Activated CD8-positive, alpha-beta memory T cell treated with anti-CD3 and anti-CD28 coated beads, Interleukin-2, amount 10 ng/mL, durations not matched to agents 7 days and 5 days (primary cell): ENCODE measurements at places on chromosomes 4 and X.

GRCh38 chr4:2085496-2085901 is 26.4 kb downstream of the NAT8L start:
- DNase-seq = peak; percentile 32

DNA sequence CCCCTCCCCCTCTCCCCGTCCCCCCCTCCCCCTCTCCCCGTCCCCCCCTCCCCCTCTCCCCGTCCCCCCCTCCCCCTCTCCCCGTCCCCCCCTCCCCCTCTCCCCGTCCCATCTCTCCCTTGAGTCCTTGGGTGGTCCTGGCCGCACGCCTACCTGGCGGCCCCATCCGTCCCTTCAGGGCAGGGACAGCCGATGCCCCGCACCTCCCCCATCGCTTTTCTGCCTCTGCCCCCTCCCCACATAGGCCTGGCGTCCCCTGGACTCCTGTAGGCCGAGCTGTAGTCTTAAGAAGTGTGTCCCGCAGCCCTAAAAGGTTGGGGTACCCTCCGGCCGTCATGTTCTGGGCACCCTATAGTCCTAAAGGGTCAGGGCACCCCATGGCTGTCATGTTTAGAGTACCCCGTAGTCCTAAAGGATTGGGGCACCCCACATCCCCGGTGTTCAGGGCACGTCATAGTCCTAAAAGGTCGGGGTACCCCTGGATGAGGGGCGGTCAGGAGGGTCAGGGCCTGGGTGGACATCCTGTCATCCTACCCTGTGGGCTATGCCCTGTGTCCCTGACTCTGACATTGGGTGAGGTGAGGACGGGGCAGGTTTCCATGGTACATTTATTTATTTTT is 10.8 kb upstream of the GTPBP6 start:
- DNase-seq = no peak

- DNase-seq = no peak
These were observed 226.7 kb upstream of the MAD2L1 start for GRCh38 chr4:120293341-120293740.

DNA sequence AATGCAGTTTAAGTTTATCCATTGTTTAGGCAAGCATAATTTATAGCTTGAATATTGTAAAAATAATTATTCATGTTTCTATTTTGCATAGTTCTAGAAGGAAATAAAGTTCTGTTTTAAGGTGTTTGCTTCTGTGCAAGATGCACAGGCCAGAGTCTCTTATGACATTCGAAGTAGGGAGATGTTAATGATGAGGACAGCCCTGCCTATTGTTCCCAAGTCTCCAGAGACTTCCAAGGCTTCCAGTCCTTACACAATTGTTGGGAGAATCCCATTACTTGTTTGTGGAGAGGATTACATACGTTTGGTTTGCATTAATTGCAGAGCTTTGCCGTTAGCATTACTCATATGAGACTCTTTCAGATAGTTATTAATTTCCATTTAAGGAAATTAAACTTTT is 96.2 kb upstream of the ANK2 start:
- no peak for DNase-seq

- DNase-seq = no peak
These were observed 67.9 kb upstream of the STX18 start for GRCh38 chr4:4609622-4610334.

- DNase-seq = no peak
These were observed 30.1 kb downstream of the ANKRD50 start for GRCh38 chr4:124682384-124682783.

GRCh38 chrX:125681507-125681906 is 361.8 kb downstream of the TEX13C start:
- no peak for DNase-seq

- DNase-seq = no peak
These were observed 383.4 kb upstream of the FGF13 start for GRCh38 chrX:139094671-139095592.

- DNase-seq = no peak
These were observed 112.1 kb upstream of the LDB2 start for GRCh38 chr4:17010426-17011087.

- no peak for DNase-seq
These were observed 1137.5 kb upstream of the INTU start for GRCh38 chr4:126495163-126495752.

- no peak for DNase-seq
These were observed 504 bp upstream of the PDLIM3 start for GRCh38 chr4:185535612-185536410.

GRCh38 chrX:149283853-149284252 is 221.3 kb downstream of the IDS start:
- DNase-seq = no peak

- no peak for DNase-seq
These were observed 671.2 kb upstream of the FTHL17 start for GRCh38 chrX:31743004-31743403.

DNA sequence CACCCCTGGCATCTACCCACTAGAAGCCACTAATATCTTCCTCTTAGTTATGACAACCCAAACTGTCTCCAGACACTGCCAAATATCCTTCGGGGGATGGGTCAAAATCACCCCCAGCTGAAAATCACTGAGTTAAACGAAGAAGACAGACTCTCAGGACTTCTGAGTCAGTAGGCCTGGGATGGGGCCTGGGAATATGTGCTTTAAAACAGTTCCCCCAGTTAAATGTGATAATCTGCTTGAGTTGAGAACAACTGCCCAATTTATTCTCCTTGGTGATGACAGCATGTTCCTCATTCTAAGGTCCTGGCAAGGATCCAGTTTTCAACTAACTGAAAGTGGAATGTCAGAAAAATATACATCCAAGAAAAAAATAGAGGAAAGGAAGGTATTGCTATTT is 52.4 kb downstream of the CBLL2 start:
- DNase-seq = no peak

DNA sequence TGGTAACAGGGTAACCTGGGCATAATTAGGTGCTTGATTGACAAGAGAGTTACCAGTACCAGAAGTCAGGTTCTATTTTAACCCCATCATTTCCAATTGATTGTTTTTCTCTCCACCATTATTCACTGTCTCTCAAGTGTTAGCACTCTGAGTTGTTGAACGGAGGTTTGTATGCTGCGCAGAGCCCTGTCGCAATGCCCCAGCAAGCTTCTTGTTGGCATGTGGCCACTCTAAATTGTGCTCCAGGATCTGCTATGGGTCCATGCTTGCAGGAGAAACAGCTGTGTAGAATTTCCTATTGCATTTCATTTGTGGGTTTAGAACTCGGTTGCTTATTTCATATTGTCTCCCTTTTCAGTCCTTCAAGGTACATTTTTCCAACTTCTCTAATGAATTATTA is 98.2 kb downstream of the KLHL8 start:
- DNase-seq = no peak

GRCh38 chr4:3355266-3355748 is 62.5 kb downstream of the RGS12 start:
- no peak for DNase-seq

DNA sequence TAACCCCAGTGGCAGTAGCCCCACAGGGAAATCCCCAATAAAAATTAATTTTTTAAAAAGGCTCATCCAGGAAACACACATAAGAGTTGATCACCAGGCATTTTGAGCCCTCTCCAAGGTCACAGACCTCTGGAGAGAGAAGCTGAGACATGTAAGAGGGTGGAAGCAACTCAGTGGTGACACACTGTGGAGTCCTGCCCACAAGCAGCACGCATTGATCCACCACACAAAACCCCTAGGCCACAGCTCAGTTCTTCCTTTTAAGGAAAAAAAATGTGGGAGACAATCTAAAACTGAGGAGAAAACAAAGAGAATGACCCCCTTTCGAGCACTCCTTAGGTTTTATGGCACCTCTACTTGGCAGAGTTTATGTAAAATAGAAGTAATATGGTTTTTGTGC is 71.7 kb upstream of the S100G start:
- DNase-seq = no peak

DNA sequence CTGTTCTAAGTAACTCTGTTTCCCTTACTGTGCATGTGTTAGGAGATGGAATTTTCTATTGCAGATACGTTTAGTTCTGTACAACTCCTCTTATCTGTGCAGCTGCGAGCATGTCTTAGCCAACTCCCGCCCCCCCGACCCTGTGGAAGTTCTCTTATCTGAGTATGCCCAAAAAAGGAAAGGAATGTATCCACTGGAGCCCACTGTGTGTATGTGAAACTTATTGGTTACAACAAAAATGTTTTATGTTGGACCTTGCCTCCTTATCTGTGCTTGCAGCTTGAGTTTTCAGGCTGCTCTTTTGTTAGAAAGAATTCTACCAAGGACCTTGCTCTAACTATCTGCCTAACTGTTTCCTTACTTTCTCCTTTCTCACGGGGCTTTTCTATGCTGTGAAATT is 24.2 kb upstream of the DCAF8L2 start:
- no peak for DNase-seq

DNA sequence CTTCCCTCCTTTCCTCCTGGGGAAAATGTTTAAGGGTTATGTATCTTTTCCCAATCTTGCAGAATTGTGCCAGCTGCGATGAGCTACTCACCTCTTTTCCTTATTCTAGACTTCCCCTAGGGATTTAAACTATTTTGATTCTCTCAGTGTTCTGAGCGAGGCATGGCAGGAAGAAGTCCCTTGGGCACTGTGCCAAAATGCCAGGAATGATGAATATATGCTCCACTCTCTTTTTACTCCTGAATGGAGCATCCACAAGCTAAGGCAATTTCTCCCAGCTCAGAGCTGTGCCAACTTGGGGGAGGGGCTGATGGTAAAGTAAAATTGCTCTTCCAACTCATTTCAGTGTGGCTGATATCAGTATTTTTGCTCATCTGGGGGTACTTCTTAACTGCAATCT is 4.0 kb upstream of the C4orf17 start:
- DNase-seq = no peak

DNA sequence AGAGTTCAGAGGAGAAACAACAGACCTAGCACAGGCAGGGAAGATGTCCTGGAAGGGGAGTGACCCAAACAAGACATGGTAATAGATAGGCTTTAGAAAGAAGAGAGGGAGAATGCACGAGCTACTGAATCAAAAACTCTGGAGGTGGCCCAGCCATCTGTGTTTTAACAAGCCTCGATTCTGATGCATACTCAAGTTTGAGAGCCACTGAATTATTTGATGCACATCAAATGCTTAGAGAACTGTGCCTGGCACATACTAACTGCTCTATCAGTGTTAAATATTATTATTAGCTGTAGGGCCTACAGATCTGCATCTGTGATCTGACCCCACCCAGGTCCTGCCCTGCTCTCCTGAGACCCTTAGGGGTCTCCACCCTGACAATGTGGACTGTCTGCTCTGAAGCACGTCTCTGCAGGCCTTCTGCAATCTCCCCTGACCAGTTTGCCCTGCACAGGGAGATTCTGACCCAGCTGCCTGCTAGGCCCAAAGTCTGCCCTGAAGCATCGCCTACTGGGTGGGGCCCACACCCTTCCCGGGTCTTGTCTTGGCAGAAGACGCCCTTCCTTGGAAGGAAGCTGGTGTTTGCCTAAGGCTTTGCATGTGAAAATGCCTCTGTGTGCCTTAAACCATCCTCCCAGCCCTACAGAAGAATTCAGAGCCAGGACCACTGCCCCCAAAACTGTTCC is 201.5 kb upstream of the KLF3 start:
- no peak for DNase-seq

GRCh38 chr4:153206534-153206933 is 2.3 kb downstream of the TRIM2 start:
- no peak for DNase-seq

DNA sequence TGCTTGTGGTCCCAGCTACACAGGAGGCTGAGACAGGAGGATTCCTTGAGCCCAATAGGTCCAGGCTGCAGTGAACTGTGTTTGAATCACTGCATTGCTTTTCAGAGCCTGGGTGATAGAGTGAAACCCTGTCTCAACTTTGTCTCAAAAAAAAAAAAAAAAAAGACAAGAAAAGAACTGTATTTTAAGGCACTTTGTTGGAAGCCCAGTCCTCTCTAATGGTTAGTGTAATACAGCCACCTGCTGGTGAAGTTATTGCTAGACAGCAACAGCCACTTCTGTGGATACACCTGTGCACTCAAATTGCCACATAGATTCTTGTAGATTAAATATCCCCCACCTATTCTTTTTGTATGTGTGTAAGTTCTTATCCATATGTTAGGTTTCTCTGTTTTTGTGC is 10.1 kb upstream of the FGG start:
- no peak for DNase-seq
